ENCODE measurements at places on chromosomes 11 and 22.

GRCh38 chr11:85423316-85423715 lies 203.8 kb downstream of the DLG2 start:
- no peak for DNase-seq

DNA sequence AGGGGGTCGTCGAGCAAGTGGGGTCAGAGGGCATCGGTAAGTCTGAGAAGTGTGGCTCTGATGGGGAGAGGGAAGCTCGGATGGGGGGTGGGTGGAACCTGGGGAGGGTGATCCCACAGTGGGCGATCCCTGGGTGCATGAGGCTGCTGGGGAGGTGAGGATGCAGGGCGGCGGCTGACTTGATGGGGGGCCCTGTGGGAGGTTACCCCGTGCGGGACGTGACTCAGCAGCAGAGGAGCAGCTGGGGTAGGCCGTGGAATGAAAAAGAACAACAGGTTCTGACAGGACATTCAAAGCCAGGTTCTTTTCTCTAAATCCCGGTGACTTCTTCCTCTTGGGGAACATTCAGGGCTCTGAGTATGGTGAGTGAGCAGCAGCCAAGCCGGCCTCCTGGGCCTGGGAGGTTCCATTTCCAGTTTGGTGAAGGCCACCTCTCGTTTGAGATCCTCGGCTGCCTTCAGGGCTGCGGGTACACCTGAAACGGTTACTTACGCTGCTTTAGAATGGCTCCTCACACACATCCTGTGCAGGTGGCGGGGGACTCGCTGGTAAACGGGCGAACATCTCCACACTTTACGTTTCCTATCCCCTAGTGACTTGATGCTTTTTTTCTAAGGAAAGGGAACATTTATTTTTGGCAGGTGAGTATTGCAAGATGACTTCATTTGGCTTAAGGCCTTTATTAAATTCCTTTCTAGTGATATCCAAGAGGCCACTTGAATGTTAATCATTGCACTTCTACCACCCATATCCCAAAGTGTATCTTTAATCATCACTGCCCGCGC lies 278.2 kb downstream of the TBC1D22A start:
- DNase-seq: no peak

GRCh38 chr11:65184146-65184545 lies 2.4 kb downstream of the CAPN1 start:
- DNase-seq: no peak

DNA sequence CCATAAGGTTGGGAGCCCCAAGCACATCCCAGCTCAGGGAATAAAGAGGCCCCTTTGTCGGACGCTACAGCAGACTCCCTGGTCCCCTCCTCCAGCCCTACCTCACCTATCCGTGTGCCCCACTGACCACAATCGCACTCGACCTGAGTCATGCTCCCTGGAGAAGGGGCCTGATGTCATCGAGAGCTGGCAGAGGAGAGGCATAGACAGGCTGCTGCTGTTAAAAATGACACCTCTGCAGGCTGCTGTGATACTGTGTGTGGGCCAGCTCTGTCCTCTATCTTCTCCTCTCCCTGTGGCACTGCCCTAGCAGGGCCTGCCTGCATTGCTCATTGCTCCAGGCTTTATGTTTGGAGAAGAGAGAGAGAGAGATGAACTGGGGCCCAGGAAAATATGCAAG lies 123.4 kb upstream of the SYT13 start:
- no peak for DNase-seq

DNA sequence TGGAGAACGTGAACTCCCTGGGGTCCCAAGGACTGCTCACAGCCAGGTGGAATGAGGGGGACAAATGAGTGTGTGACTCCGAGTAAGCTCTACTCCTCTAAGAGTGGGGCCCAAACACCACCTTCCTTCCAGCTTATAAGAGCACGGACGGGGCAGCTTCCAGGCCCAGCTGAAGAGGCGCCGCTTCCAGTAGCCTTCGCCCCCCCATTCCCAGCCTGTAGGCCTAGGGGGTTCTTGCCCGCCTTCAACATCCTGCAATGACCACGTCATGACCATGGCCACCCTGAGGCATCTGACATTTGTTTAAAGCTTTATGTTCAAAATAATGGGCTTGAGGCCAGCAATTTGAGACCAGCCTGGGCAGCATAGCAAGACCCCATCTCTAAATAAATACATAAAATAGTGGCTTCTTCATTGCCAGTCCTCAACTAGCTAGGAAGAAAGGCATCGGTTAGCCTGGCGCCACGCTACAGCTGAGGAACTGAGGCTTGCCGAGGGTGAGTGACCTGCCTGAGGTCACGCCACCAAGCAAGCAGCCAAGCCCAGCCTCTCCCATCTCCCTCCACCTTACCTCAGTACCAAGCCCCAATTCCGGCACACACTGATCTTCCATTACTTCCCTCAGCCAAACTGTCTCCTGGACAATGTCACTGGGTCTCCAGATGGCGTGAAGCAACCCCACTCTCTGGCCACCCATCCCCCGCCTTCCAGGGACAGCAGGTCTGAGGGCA lies 7.8 kb upstream of the TNFRSF13C start:
- DNase-seq: no peak

DNA sequence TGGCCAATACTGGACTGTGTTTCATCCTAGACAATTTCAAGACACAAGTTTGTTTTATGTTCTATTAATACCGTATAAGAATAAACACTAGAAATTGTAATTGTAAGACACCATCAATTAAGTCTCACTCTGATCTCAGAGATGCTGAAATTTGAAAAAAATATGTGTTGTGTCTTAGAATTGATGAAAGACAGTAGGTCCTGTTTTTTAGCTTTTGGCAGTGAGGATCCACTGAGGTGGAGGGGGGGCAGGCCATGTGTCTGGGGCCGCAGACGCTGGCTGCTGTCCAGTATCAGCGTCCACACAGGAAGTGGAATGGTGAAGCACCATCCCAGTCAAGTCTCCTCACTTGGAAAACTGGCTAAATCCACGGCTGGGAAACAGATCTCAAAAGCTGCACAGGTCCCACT lies 22.5 kb upstream of the ALG8 start:
- DNase-seq: no peak

DNA sequence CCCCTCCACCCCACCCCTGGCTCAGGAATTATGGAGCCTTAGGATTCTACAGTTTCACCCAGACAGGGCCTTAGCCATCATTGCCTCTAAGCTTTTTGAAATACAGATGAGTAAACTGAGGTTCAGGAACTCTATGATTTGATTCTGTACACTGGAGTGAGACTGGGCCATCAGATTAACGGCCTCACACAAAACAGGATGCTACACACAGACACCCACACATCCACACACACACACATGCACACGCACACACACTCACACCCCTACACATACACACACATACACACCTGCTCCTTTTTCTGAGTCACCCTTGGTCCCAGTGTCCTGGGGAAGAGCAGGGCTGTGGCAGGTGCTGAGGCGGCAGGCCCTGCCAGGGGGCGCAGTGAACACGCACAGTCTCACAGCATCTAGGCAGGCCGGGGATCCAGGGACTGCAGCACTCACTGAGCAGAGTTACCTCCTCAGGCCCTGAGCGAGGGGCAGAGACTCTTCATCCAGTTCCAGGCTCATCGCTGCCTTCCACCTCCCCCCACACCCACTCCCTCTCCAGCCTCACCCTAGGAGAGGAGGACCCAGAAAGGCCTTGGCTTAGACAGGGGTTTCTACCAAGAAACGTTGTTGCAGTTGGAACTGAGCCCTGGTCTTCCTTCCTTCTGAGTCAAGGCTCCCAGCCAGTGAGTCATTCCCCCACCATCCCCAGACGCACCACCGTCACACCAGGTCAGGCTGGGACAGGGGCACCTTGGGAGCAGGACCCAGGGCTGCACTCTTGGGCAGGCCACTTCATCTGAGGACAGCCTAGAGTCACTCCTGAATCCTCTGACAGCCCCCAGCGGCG lies 89.8 kb upstream of the PARVA start:
- no peak for DNase-seq

GRCh38 chr22:38034278-38034882 lies 22.8 kb upstream of the PICK1 start:
- DNase-seq: no peak

DNA sequence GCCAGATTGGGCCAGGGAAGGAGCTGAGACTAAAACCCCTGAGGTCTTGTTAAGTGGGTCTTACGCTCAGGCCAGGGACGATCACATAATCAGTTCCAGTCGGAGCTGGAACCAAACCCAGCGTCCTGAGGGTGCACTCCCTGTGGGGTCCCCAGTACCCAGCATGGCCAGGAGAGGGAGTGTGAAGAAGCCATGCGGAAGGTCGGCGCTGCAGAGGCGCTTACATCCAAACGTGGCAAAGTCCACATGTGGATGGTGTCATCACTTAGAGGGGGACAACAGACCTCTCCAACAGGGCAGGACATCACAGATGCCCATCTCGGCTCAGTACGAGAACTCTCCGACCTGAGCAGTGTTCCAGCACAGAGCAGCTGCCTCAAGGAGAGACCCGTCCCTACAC lies 8.3 kb downstream of the ATP5MGL start:
- DNase-seq: no peak

- DNase-seq: no peak
These were observed 2.0 kb downstream of the KCNE3 start for GRCh38 chr11:74465291-74465708.

- DNase-seq: no peak
These were observed 61.0 kb downstream of the FAM168A start for GRCh38 chr11:73536961-73537360.

- no peak for DNase-seq
These were observed 36.3 kb upstream of the SORL1 start for GRCh38 chr11:121415856-121416255.

DNA sequence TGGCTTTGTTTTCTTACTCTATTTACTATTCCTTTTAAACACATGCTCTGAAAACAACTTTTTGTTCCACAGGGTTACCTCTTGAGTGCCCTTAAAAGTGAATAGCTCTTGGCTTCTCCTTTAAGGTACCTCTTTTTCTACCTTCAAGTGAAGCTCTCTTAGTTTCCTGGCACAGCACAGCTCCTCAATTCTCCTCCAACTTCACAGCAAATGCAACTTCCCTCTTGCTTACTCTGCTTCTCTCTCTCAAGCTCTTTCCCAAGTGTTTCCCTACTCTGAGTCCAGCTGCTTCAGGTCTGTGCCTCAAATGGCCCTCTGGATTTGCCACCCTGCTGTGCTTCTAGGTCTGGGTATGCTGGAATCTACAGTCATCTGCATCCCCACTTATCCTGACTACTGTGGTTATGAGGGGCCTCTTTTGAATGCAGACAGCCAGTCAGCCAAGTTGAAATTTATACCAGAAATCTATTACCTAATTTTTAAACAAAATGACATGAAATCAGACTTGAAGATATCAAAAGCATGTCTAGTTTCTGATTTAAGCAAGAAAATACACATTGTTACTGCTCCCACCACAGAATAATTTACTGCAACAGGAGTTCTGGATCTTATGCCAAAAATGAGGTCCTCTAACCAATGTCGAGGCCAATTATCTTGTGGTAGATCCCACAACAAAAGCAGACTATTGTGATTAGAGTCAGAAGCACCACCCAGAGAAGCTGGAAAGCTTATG lies 371.1 kb downstream of the SOX6 start:
- DNase-seq: no peak

DNA sequence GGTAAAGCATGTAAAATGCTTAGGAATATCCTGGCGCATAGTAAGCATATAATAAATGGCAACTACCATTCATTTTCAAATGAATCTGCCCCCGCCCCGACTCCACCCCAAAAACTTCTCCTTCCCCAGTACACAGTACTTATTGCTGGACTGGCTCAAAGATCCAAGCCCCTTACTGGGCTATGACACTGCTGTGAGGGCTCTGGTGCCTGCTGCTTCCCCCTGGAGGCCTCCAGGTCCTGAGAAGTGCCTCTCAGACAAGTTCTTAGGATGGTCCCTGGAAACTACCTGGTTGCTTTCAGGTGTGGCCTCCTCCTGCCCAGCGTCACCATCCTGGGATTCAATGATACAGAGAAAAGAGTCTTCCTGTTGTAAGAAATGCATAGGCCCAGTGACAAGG lies 190.6 kb upstream of the NTM start:
- no peak for DNase-seq

DNA sequence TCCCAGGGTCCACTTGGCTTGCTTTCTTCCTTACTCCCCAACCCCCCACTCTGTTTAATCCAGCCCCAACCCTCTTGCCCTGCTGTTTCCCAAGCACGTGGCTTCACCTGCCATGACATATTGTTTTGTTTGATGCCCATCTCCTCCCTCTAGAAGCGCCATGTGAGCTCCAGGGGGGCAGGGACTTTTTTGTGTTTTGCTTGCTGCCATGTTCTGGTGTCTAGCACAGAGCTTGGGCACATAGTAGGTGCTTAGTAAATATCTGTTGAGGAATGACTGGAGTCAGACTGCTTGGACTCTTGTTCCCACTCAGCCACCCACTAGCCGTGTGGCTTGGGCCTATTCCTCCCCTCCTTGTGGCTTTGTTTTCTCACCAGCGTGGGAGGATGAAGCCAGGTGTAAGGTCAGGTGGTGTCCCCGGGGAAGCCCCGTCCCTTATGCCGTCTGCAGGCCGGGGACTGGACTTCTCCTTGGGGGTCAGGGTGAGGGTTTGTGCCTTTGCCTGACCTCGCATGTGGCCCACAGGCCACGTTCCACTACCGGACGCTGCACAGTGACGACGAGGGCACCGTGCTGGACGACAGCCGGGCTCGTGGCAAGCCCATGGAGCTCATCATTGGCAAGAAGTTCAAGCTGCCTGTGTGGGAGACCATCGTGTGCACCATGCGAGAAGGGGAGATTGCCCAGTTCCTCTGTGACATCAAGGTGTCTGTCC lies 3.8 kb downstream of the AIP start:
- no peak for DNase-seq

DNA sequence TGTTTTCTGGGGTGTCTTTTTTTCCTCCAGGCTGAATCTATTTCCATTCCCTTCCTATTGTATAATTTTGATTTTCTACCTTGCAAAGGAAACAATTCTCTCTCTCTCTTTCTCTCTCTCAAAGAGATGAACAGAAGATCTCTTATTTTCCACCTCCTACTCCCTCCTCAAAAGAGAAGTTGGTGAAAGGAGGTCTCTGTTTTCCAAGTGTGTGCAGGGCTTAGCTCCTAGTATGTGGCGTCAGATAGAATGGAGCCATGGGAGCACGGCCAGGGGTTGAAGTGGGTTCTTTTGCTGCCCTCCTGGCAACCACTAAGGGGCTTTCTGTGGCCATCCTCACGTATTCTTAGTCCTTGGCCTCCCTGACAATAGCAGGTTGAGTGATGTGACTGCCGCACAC lies 480 bp downstream of the TRIM34 start:
- no peak for DNase-seq

DNA sequence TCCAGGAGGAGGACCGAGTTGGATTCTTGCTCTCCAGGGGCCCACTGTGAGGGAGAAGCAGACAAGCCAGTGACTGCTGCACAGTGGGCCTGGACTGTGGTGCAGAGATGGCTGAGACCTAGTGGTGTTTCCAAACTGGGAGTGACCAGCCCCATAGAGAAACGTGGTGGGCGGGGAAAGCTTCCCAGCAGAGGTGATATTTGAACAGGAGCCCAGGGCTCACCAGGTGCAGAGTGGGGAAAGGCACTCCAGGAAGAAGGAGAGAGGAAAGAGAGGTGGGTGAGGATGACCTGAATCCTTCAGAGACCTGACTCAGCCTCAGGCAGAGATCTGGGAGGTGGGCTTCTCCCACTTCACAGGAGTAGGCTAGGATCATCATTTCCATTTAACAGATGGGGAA lies 52.1 kb upstream of the RASD2 start:
- DNase-seq: no peak

- no peak for DNase-seq
These were observed 35.6 kb downstream of the RTL6 start for GRCh38 chr22:44462246-44463010.

GRCh38 chr11:65209711-65210360 lies 28.1 kb downstream of the CAPN1 start:
- DNase-seq: no peak
